ENCODE measurements at places on chromosomes 6 and 20.
A peak's percentile ranks its signal among the peaks of the same experiment; 100 is the strongest.

DNA sequence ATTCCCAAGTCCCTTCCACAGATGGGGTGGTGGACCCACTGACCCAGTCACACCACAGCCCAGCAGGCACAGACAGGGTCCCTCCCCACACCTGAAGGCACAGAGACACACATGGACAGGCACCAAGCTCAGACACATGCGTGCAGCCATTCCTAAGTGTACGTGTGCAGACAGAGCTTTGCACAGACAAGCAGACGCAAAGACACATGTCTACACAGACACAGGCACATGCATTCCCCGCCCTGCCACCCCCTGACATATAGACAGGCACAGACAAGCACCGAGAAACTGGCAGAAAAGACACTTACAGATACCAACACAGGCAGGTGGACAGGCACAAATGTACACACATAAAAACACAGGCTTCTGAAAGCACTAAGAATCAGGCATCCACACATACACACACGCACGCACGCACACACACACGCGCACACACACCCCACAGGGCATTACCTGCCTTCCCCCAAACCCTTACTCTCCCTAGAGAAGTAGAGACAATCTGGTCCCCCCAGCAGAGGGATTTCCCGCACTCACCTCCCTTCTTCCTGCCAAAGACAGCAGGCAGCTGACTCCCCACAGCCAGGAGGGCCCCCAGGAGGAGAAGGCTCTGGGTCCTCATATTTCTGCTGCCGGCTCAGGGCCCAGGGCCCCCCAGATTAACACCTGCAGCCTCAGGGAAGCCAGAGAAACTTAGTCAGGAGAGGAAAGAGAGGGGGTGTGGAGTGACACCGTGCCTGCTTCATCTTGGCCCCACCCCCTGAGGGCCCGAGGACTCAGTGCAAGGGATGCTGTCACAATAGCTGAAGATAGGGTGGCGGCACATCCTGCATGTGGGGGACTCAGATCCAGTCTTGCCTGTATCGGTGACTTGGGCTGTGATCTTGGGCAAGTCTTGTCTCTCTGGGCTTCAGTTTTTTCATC lies at the start of gene WFDC5:
Gene WFDC5, minus strand, starts transcription at position 710 of the 921 bp plus-strand sequence. Its CDS starts 91 bp downstream, at position 619.
- no peak for DNase-seq

GRCh38 chr6:10309457-10310329 lies 105.2 kb downstream of the TFAP2A start:
- no peak for DNase-seq

DNA sequence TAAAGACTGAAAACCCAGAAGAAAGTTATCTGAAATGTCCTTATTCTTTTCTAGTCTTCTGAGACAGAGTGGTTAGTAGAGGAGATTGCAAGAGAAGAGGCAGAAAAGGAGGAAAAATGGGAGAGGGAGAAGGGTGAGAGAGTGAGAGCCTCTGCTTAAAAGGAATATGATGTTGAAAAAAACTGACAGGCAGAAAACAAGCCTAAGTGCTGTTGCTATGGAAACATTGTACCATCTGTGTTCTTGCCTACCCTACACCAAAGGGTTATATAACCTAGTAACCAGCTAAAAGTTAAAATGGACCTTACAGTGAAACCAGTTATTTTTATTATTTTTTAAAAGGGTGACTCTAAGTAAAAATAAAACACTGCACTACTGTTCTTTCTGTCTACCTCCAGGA lies 28.3 kb upstream of the SH3BGRL2 start:
- DNase-seq = no peak

GRCh38 chr6:21596145-21596948 lies 2.8 kb downstream of the SOX4 start:
- DNase-seq = peak; percentile 55

- peak; percentile 71 for DNase-seq
Observed at GRCh38 chr20:2402271-2402980, 21.7 kb downstream of the TGM6 start.

DNA sequence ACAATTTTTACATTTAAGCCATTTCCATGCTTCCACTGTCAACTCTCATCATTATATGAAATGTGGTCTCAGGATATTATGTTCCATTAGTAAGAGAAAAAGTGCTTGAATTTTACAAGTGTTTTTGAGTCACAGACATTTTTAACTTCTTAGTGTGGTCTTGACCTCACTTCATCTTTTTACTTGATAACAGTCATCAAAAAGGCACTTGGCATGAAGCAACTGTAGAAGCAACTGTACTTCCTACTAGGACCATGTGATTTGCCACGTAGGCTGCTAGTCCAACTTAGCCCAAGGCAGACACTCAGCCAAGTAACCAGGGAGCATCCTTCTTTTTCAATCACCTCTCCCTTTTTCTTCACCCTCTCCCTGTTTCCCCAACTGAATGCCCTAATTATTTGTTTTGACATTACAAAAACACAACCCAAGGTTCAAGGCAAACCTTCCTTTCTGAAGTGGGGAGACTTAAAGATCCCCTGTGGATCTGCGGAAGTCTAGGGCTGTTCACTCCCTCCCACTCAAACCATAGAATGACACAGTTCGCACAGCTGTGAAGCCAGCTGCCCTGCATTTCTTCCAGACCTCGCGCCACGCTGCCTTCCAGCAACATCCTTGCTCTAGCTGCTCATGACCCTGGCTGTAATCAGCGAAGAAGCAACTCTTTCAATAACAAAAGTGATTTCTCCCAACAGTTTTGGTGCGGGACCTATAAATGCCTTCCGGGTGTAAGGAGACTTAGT lies 45.0 kb downstream of the PHACTR1 start:
- DNase-seq = peak; percentile 57

DNA sequence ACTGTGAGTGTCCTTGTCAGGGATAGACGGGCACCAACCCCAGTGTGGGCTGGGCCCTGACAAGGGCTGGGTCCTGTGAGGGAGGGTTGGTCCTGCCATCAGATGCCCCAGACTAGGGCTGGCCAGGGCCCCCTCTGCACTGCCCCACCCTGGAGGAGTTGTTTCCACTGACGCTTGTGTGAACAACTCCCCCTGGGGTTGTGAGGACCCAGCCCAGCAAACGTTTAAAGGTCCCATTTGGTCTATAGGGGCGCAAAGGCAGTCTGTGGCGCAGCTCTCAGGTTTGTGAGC lies 104.1 kb downstream of the BMP7 start:
- no peak for DNase-seq

DNA sequence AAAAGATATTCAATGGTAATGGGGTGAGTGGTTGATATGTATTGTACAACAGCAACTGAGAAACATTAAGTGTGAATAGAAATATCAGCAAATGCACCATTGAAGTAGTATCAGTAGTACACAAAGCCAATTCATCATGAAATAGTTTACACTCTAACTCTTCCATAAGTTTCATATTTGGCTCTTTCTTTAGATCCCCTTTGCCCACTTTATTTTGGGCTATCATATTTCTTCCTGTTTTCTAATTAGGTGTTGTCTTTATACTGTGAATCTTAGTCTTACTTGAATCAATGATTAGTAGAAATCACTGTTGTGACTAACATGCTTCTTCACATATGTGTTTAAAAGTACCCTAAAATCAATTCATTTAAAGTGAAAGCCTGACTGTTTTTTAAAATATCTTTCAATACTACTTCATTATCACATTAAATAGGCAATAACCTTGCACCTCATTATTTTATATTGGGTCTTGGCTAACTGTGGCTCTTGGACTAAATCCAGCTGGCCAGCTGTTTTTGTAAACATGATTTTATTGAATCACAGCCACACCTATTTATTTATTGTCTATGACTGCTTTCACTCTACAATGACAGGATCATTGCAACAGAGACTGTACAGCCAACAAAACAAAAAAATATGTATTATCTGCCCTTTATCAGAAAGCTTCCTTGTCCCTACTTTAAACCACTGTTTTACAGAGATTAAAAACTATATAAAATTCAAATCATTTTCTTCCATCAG lies 38.9 kb downstream of the EYS start:
- no peak for DNase-seq

DNA sequence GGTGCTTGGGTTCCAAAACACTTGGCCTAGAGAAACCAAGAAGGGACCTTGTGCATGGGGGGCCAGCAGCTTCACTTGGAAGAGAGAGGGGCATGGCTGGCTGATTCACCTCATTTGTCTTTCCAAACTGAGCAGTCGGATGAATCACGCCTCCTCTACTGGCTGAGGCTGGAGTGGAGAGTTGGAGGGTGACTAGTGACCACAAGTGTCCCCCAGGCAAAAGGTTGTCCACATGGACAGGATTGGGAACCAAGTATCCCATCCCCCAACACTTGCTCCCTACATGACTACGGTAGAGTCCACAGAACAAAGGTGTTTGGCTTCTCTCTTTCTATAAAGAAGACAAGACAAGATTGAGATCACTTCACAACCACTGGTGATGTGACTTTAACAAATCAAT lies 875.6 kb downstream of the QKI start:
- DNase-seq = no peak

DNA sequence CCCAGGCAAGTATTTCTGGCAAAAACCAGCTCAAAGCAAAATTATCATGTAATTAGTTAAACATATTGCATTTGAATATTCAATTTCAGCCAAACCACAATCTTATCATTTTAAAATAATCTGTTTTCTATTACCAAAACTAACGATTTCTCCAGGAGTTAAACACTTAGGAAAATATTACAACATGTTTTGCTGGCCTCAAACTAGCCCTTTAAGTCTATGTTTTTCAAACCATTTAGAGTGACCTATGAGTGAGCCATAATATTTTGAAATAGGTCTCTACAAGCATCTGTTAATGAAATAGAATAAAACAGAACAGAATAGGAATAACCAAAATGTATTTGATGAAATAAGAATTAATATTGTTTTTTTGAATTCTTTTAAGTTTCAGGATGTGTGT lies 370.9 kb downstream of the COL12A1 start:
- DNase-seq = no peak

DNA sequence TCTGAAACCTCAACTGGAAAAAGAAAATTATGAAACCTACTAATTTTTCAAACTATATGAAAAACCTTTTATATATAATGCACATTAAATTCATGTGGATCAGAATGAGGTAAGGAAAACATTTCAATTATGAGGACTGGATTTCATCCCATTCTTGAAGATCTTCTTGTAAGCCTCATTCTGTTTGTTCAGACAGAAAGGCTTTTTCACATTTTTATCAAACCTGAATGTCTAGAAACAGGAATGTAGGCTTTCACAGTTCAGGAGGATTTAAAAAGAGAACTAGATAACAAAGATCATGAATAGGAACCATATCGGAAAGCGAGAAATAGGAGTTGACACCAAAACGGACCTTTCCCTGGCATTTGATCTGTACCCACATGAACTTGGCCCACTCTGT lies 192.5 kb upstream of the KCNK16 start:
- no peak for DNase-seq

- DNase-seq = no peak
Observed at GRCh38 chr6:122788208-122788607, 850 bp upstream of the SMPDL3A start.

GRCh38 chr6:142482249-142482648 lies 180.4 kb downstream of the ADGRG6 start:
- peak; percentile 11 for DNase-seq

DNA sequence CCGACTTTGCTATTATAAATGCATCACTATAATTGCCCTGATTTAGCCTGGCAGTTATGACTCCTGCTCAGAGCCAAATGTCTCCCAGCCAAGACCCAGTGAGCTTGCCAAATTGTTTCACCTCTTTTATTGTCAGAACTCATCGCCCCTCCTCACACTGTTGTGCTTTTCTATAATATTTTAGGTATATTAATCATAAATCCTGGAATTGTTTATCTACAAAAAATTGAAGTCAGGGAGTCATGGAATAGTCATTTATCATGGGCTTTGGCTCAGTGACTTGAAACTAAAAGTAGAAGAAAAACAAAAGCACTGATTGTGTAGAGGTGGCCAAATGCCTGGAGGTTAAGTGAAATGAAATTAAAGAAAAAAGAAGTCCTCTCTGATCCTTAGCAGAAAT lies 85.6 kb downstream of the PFDN4 start:
- DNase-seq = no peak

DNA sequence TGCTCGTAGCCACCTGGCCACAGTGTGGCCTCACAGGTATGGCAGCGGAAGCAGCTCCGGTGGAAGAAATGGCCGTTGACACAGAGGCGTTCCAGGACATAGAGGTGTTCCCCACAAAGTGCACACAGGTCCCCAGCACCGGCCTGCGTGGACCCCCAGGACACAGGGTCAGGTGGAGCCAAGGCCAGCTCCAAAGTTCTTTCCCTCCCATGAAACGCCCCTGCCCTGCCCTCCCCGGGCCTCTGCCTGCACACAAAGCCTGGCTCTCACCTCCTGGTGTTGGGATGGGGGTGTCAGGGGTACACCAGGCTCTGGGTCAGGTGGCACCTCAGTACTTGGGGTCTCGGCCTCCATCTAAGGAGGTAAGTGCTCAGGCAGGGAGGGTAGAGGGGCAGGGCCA lies 6.6 kb downstream of the SMPD2 start:
- no peak for DNase-seq

DNA sequence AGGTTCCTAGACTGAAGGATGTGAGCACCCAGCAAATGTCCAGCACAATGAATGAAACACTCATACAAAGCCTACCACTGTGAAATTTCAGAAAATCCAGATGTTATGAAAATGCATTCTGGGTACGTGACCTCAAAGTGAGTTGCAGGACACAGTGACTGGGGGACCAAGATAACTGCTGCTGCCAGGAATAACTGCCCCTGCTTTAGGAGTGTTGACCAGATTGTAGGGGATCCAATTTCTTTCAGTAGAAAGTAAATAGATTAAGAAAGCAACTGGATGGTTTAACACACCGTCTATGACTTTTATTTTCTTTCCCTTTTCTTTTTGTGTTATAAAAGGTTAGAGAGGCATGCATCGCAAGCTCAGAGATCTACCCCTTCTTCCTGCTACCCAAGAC lies 29.5 kb downstream of the MYLK4 start:
- DNase-seq = no peak

- peak; percentile 44 for DNase-seq
Observed at GRCh38 chr6:157075549-157076450, 247.5 kb downstream of the TMEM242 start.

DNA sequence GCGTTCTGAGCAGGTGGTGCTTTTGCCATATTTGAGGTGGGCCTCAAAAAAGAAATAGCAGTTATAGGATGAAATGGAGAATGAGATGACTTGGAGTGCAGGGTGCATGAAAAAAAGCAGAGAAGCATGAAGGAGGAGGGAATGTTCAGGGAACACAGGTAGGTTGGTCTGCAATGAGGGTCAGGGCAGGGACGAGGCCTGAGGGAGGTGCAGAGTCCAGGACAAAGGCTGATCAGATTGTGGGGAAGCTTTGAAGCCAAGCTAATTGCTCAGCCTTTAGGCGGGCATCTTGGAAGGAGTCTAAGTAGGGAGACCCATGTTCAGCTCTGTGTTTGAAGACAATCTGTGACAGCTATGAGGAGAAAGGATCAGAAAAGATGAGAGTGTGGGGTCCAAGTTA lies 12.0 kb downstream of the TRAM2 start:
- no peak for DNase-seq

DNA sequence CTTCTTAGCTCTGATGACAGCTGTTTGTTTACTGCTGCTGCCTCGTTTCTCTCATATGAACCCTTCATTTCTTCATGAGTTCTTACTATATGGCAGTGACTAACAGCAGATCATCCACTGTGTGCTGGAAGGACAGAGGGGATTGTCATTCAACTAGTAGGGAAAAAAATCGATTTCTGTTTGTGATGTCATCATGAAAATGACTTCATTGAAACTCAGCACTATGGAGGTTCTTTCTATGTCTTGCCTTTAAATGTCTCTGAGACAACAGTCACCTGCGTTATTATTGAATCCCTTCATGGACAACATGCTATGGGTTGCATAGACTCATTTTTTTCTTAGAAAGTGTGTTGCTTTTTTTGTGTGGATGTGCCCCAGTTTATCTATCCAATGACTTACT lies 394.4 kb downstream of the DOK5 start:
- DNase-seq = no peak
